NCI-H1092 treated with DMSO at 0.1 percent for 48 hours (cell line): ENCODE measurements at places on chromosomes 12 and 14.

GRCh38 chr12:108666401-108666881, 32.7 kb upstream of the SELPLG start:
- DNase-seq, result peak; percentile 26

- peak; percentile 24 for DNase-seq
Observed at GRCh38 chr14:68042586-68043210, 223.1 kb downstream of the RAD51B start.

GRCh38 chr12:65656156-65656882, 168.0 kb upstream of the HMGA2 start:
- no peak for DNase-seq

DNA sequence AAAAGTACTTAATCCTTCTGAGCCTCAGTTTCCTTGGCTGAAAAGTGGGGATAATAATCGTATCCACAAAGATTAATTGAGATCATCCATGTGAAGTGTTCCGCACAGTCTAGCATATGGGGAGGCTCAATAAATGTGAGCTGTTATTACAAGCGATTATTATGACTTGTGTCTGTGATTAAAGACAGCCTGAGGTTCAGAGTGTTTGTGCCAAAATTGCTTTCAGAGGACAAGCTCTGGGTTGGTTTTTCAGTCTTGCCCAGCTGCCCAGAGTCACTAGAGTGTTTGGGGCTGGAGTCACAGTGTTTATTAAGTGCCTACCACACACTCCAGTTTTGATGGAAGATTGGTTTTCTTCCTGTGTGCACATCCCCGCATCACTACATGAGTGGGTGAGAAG, 53.5 kb downstream of the NTF3 start:
- no peak for DNase-seq

DNA sequence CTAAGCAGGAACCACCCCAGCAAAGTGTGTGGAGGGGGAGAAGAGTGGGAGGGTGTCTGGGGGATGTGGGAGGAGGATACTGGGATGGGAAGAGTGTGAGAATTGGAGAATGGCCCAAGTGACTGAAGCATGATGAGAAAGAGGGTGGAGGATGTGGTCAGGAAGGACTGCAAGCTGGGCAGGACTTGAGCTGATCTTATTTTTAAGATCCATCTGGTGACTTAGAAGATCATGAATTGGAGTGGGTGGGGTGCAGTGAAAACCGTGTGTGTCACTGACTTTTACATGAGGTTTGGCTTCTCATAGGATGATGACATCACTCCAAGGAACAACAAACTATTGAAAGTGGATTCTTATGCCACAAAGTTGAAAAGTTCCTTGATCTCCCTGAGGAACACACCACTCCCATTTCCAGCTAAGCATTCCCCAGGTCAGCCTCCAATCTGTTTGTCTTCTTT, 287.5 kb downstream of the GALC start:
- no peak for DNase-seq

DNA sequence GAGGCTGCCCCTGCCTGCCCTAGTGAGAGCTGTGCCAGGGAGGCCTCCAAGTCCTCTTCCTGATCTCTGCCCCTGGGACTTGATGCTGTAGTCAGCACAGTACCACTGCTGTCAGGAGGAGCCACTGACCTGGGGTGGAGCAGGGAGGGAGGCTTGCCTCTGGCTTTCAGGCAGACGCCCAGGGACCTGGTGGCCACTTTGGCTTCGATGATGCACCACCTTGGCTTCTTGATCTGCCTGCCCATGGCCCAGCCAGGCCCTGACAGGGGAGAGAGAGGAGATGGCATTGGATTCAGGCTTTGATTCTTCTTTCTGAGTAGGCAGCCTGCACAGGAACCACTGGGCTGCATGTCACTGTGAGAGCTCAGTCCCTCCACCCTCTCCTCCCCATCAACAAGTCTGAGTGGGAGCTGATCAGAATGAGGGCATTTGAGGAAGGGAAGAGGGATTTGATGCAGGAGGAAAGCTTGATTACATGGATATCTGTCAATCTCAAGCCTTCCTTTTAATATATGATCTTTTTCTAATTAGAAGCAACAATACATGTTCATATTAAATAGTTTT, 24.7 kb downstream of the TMEM63C start:
- peak; percentile 31 for DNase-seq

GRCh38 chr14:98949481-98950135, 322.4 kb downstream of the BCL11B start:
- no peak for DNase-seq

DNA sequence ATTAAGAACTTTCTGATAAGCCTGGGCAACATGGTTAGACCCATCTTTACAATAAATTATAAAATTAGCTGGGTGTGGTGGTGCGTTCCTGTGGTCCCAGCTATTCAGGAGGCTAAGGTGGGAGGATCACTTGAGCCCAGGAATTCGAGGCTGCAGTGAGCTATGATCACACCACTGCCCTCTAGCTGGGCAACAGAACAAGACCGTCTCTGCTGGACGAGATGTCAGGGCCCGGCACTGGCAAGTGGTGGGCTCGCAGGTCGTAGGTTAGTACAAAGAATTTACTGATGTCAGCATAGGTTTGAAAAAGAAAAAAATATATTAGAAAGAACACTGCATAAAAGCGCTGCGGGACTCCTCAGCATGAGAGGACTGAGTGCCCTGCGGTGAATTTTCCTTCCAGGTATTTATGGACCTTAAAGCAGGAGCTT, 15.7 kb upstream of the VSIG10 start:
- no peak for DNase-seq

DNA sequence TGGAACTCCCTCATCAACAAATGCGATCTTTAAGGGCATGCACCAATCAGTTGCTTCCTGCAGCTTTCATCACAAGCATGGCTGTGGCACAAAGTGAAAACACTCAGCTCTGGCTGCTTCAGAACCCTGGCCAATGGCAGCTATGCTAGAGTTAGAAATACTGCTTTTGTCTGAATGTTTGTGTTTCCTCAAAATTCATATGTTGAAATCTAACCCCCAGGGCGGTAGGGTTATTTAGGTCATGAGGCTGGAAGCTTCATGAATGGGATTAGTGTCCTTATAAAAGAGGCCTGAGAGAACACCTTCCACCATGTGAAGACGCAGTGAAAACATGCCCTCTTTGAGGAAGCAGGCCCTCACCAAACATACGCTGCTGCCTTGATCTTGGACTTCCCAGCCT, 453.9 kb downstream of the SNAPC1 start:
- no peak for DNase-seq

DNA sequence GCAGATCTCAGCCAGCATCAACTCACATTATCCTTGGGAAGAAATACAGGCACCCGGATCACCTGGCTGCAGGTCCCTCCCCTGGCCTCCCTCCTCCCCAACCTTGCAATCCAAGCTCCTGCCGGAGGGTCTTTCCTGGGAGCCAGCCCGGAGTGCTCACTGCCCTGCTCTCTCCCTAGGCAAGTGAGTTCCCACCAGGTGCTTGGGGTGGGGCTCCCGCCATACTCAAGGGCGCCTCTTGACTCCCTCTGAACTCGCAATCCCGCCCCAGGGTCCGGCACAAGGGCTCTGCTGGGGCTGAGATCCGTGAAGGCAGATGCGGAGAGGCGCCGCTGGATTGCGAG, 1.2 kb upstream of the CEP170B start:
- DNase-seq, result no peak

DNA sequence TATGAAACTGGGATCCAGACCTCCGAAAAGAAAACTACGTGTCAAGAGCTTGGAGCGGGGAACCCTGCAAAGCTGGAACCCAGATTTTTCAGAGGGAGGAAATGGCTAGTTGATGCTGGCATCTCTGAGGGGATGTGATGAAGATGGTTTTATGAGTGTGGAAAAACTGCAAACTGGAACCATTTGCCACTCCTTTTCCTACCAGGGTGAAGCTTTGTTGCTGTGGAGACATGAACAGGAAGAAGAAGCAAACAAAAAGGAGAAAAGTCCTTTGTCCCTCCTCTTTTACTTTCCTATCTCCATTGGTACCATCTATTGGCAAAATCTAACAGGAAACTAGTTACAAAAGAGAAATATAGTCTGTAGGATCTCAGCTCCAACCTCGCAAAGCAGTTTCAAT, 39.2 kb downstream of the CDK17 start:
- DNase-seq, result no peak

DNA sequence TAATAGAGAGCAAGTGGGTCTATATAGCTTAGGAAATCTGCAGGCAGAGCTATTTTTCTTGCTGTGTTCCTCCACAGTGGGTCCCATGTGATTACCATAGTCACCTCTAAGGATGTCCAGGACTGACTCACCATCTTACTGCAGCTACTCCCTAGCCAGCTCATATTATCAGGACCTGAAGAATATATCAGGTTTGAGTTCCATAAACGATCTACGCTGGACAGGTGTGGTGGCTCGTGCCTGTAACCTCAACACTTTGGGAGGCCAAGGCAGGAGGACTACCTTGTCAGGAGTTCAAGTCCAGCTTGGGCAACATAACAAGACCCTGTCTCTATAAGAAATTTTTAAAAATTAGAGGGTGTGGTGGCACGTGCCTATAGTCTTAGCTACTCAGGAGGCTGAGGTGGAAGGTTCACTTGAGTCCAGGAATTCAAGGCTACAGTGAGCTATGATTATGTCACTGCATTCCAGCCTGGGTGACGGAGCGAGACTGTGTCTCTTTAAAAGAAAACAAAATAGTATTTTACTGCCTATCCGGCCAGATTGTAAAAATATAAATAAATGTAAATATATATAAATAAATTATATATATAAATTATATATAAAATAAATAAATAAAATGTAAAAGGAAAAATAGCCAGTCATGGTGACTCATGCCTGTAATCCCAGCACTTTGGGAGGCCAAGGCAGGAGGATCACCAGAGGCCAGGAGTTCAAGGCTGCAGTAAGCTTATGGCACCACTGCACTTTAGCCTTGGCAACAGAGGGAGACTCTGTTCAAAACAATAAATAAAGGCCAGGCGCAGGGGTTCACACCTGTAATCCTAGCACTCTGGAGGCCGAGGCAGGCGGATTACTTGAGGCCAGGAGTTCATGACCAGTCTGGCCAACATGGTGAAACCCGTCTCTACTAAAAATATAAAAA, 6.9 kb upstream of the SPRYD4 start:
- no peak for DNase-seq

- no peak for DNase-seq
Observed at GRCh38 chr14:71551291-71551950, 380.8 kb upstream of the RGS6 start.

GRCh38 chr12:68261896-68262295, 8.5 kb upstream of the IL22 start:
- DNase-seq, result no peak

- DNase-seq, result no peak
Observed at GRCh38 chr12:103036581-103037214, 79.2 kb downstream of the ASCL1 start.

DNA sequence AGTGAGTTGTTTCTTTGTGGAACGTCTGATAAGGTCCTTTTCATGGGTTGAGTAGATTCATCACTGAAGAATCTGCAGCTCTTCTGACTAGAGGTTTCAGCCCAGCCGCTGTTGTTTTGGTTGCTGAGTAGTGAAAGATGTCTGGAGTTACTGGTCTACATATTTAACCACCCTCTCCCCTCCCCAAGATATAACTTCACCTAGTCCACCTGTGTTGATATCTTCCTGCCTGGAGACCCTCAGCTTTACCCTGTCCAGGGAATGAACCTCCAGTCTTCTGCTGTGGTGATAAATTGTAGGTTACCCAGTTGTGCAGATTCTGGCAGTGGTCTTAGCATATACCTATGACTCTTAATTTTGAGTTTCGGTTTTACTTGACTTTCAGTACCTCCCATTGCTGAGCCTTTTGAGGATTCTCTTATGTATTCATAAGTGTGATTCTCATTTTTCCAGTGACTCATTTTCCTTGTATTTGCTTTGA, 62.9 kb downstream of the CCDC91 start:
- no peak for DNase-seq

GRCh38 chr12:70045036-70045435, 198.2 kb upstream of the CNOT2 start:
- DNase-seq, result no peak

DNA sequence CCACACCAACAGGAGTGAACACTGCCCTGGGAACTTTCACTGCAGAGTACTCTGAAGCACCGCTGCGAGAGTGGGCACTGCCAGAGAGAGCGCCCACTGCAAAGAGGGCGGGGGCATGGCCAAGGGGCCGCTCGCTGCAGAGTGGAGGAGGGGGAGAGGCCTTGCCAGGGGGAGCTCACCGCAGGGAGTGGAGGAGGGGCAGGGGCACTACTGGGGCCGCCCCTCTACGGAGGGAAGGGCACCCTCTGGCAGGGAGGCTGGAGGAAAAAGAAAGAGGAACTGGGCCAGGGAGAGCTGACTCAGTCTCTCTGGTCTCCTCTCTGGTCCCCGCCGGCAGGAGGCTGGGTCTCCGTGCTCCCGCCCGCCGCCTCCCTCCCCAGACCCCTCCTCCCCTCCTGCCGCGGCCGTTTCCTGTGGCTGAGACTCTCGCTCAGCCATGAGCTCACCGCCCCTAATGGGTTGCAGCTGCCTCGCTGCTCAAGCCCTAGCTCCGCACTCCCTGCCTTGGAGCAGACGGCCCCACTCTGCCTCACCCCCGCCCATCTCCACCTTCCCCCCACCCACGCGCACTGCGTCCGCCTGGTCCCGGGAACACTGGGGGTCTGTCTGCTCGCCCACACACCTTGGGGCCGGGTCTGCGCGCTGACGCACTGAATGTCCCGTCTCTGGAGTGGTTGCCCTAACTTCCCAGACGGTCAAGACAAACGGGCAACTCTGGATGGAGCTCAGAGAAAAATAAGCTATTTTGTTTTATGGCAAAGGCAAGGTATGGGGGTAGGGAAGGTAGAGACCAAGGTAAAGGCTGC, 1.3 kb downstream of the ARHGEF40 start:
- peak; percentile 81 for DNase-seq

- DNase-seq, result no peak
Observed at GRCh38 chr12:120844297-120844696, 59.9 kb downstream of the SPPL3 start.

- no peak for DNase-seq
Observed at GRCh38 chr12:49109641-49110463, 795 bp downstream of the LMBR1L start.

GRCh38 chr12:81712536-81712935, 46.6 kb downstream of the PPFIA2 start:
- DNase-seq, result no peak

DNA sequence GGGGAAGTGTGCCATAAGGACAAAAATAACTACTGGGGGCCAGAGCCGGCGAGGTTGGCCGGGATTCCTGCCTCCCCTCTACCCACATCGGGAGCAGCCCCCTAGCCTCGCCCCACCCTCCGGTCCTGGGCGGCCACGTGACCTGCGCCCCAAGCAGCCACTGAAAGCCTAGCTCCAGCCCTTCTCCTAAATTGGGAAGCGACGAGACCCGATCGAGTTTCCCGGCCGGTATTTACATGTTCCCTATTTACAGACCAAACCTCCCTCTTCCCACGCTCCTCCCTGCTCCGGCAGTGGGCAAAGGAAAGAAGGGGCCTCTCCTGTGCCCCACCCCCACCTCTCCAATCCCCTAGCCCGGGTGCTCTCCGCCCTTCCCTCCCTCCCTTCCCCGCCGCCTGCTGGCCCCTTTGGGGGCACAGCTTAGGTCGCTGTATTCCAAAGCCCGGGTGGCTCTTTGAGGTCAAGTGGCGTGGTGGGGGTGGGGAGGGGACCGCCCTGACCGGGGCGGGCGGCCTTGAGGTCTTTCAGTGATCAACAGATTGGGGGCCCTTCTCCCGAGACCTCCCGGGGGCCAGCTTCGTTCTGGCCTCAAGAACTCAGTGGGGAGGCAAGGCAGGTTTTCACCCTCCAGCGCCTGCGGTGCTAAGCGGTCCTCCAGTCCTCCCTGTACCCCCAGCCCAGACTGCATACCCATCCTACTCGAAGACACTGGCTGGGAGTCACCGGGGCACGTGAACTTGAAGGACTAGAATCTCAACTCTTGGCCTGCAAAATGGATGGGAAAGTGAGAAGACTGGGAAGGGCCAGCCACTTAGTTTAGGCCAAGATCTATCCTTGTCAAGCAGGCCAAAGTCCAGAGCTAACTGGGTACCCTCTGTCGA, 6.3 kb upstream of the CTDSP2 start:
- DNase-seq, result peak; percentile 15
